NCI-H1092 (cell line): ENCODE measurements at places on chromosomes 16 and 17.

- DNase-seq = no peak
Measured at GRCh38 chr16:86503830-86504229, 6.5 kb upstream of the FOXF1 start.

DNA sequence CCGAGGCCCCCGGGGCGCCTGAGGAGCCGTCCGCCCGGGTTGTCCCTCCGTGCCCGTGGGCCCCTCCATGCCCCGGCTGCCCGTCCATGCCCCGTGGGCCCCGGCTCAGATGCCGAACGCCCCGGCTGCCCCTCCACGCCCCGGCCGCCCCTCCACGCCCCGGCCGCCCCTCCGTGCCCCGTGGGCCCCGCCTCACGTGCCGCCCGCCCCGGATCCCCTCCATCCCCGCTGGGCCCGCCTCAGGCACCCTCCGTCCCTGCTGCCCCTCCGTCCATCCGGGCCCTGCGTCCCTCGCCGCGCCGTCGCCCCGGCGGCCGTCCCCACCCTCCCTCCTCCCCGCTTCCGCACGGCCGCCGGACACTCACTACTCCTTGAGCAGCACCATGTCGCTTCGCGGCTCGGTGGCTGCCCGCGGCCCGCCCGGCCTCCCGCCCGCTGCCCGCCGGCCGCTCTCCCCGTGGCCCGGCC is 382 bp downstream of the PITPNA start:
- no peak for DNase-seq

DNA sequence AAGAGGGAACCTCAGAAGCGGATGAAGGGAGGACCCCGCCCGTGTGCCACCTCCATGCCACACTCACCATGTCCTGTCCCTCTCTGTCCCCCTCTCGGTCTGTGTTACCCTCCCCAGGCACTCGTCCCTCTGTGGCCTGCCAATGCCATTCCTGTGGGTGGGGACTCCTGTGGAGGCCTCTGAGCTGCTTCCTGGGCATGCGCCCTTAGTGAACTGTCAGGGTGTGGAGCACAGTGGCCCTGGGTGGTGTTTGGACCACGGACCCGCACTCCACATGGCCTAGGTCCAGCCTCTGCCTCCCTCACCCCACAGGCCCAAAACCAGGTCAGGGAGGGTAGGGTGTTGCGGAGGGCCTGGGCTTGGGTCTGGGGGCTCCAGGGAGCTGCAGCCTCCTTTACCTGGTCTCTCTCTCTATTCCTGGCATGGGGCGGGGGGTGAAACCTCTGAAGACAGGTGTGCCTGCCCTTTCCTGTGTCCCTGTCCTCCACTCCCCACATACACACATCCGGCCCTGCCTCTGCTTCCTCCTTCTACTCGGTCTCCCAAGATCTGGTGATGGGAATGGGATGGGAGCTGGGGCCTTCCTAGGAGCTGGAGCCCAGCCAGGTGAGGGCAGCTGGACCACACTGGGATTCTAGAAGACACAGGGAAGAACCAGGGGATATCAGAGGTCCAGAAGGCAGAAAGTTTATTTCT is 11.5 kb upstream of the PKMYT1 start:
- DNase-seq = no peak

DNA sequence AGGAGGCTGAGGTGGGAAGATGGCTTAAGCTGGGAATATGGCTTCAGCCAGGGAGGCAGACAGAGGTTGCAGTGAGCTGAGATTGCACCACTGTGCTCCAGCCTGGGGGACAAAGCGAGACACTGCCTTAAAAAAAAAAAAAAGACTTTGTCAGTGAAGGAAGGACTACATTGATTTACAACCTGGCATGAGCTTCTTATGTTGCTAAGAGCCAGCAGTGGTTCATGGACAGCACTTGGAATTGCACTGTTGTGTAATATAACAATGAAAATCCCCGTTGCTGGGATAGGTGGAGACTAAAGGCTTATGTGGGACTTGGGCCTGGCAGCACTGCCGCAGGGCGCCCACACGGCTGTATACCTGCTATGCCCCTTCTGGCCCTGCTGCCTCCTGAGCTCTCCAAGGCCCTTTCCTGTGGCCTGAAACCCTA is 14.1 kb upstream of the SLC16A5 start:
- no peak for DNase-seq

GRCh38 chr16:13098536-13098935 is 197.1 kb downstream of the SHISA9 start:
- DNase-seq = no peak

GRCh38 chr17:17924131-17924856 is 47.9 kb downstream of the TOM1L2 start:
- DNase-seq = no peak

- no peak for DNase-seq
Measured at GRCh38 chr17:296379-296778, 56.2 kb downstream of the RPH3AL start.

- DNase-seq = no peak
Measured at GRCh38 chr16:28062847-28063521, 530 bp downstream of the GSG1L start.
